ENCODE measurements at places on chromosomes 7 and 10.

DNA sequence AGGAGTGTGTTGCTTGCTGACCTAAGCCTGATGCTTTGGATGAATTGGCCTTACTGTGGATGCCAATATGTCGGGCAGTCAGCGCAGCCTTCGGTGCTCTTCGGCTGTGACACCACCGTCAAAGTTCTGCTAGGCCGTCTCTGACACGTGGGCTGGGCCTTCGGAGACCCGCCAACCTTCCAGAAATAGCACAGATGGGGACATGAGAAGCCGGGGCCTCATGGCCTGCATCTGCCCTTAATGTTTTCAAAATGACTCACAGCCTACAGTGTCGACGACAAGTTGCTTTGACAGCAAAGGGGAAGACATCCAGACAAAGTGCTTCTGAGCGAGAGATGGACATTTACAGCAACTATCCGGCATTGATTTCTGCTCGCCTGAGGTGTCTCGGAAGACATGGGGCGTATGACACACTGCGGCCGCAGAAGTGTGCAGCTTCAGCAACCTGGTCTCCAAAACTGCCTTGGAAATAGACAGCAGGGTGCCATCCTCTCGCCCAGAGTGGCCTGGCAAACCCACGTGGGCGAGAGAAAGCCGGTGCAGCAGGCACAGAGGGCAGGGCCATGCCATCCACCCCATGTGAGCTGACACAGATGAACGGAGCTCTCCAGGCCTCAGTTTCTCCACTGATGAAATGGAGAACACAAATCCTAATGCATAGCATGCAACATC is 94.0 kb upstream of the PPP2R2D start:
- no peak for DNase-seq

DNA sequence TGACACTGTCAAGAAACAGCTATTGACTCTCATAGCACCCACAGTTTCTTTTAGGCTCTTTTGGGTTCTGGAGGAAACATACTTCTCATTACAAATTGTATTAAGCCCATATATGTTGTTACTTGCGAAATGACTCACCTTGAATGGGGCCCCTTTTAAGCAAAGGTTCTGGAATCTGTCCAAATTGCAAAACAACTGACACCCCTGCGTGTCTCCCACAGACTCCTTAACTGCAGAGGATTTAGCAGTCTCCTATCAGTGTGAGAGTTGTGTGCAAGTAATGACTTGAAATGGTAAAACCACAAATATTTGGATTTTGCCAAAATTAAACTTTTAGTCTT is 192.3 kb downstream of the DNAJC1 start:
- no peak for DNase-seq

GRCh38 chr10:16529853-16530252 is 8.2 kb upstream of the C1QL3 start:
- DNase-seq, result no peak

DNA sequence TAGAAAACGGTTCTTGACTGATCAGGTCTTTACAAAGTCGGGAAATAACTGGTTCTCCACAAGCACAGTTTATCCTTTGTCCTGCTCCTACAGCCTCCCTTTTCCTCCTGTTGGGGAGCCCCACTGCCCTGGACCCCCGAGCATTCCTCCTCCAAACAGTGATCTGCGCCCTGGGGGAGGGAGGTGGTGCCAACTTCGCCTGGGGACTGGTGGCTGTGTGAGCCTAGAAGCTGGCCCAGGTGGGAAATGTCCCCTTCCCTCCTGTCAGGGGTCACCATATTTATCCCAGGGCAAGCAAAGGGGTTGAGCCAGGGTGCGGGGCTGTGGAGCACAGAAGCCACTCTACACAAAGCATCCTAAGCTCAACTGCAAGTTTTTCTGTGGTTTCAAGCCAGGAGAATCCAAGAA is 5.2 kb downstream of the HMX3 start:
- DNase-seq, result no peak

DNA sequence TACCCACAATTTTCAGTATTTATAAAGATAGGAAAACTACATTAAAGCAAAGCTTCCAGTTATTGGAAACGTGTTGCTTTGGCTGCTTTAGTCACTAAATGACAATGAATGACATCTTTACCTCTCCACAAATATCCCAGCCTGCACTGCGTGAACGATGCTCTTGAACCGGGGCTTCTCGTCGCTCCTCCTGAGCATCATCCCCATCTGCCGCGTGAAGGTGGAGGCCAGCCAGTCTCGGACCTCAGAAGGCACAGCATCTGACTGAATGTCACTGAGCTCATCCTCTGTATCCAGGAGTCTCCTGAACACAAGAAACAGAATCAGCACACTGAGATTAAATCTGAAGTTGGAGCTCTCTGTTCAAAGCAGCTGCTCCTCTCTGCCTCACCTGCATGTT is 191.3 kb downstream of the PDE1C start:
- DNase-seq, result no peak

DNA sequence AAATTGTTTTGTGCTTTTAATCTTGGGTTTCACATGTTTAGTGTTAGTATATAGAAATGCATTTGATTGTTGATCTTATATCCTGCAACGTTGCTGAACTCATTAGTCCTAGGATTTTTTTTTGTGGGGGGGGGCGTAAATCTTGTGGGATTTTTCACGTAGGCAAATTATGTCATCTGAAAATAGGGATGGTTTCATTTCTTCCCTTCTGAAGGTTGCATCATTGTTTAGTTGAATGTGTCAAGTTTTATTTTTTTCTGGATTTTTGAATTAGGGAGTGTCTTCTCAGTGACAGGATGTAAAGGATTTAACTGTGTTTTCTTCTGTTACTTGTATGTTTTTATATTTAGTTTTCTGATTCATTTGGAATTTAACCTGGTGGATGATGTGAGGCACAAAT is 26.7 kb downstream of the MKLN1 start:
- DNase-seq, result no peak

DNA sequence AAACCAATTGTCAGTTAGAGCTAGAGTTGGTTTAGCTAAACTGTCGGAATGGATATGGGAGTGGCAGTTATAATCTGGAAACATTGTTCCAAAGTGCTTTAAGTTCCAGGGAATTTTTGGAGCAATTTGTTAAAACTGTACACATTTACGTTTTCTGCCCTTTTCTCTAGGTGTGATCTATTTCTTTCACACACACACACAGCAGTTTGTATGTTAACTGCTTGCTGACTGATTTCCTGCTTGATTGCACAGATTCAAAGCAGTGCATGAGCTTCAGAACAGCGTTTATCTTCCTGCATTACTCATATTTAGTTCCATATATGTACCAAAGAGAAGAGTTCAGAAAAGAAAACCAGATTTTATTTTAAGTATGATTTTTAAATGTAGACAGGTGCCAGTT is 57.9 kb downstream of the MGMT start:
- DNase-seq, result no peak

DNA sequence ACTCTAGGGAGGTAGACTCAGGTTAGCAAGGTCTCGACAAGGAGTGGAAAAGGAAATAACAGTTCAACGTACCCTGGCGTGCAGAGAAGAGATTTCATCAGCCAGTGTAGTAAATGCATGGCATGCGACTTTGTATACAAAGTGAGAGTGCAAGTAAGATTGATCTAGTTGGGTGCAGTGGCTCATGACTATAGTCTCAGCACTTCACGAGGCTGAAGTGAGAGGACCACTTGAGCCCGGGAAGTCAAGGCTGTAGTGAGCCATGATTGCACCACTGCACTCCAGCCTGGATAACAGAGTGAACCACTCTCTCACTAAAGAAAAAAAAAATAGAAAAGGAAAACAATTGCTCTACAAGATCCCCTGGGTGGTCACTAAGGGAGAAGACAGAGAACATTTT is 528.6 kb downstream of the SORCS1 start:
- DNase-seq, result no peak

GRCh38 chr10:94200146-94200837 is 162.4 kb downstream of the NOC3L start:
- DNase-seq, result no peak
